ENCODE measurements at places on chromosomes 11 and 22.
A peak's percentile ranks its signal among the peaks of the same experiment; 100 is the strongest.

DNA sequence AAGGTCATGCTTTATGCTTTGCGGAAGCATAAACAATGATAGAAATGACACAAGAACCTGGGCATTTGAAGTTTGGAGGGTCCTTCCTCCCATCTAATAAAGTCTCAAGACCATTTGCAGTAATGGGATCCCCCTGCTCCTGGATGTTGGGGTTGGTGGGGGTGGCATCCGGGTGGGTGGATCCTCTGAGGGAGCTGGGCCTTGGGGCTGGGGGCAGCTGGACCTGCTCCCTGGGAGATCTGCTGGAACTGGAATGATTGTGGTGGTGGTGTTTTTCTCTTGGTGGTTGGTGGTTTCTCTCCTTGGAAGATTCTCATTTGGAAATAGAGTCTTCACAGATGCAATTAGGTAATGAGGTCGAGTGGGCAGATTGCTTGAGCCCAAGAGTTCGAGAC lies 2.2 kb upstream of the NAP1L4 start:
- DNase-seq, result no peak

- no peak for DNase-seq
Measured at GRCh38 chr11:86849679-86850078, 49.3 kb downstream of the PRSS23 start.

GRCh38 chr22:27875951-27876350 lies 43.1 kb downstream of the PITPNB start:
- peak; percentile 37 for DNase-seq

DNA sequence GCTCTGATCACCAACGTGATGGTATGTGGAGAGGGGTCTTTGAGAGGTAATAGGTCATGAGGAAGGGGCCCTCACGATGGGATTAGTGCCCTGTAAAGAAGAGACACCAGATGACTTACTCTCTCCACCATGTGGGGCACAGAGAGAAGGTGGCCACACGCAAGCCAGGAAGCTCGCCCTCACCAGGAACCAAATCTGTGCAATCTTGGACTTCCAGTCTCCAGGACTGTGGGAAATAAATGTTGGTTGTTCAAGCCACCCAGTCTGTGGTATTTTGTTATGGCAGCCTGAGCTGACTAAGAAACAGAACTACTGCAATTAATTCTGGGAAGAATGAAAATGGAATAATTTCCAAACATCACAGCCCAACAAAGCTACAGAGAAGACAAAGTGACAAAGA lies 117.5 kb downstream of the SNX19 start:
- no peak for DNase-seq

GRCh38 chr11:64224151-64224890 lies 1.7 kb downstream of the TRPT1 start:
- DNase-seq, result no peak

DNA sequence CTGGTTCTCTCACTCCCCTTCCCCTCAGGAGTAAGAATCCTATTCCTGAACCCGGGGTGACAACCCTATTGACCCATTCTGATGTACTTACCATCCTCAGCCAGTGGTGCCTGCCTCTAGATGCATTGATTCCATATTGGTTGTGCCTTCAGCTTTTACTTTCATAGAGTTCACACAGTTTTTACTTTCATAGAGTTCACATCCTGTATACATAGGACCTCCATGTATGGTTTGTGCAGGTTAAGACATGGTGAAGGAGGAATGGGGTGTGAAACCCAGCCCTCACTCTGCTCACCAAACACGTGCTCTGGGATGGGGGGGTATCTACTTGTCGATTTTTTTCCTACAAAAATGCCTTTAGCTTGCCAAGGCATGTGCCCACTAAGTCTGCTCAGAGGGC lies 105.6 kb upstream of the TBCEL start:
- no peak for DNase-seq

- no peak for DNase-seq
Measured at GRCh38 chr22:37985751-37986281, 1.5 kb upstream of the SOX10 start.

GRCh38 chr22:46276563-46276962 lies 8.8 kb downstream of the TTC38 start:
- no peak for DNase-seq

DNA sequence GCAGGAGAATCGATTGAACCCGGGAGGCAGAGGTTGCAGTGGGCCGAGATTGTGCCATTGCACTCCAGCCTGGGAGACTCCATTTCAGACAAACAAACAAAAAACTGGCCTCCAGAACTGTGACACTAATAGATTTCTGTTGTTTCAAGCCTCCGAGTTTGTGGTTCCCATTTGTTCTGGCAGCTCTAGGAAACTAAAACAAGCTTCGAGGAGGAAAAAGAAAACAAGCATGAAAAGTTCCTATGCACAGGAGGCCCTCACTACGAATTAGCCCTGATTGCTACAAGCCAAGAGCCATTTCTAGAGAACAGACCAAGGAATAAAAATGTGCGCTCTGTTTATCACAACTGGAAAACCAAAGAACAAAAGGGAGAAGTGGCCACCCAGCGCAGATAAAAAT lies 47.8 kb upstream of the SHANK2 start:
- DNase-seq, result no peak

DNA sequence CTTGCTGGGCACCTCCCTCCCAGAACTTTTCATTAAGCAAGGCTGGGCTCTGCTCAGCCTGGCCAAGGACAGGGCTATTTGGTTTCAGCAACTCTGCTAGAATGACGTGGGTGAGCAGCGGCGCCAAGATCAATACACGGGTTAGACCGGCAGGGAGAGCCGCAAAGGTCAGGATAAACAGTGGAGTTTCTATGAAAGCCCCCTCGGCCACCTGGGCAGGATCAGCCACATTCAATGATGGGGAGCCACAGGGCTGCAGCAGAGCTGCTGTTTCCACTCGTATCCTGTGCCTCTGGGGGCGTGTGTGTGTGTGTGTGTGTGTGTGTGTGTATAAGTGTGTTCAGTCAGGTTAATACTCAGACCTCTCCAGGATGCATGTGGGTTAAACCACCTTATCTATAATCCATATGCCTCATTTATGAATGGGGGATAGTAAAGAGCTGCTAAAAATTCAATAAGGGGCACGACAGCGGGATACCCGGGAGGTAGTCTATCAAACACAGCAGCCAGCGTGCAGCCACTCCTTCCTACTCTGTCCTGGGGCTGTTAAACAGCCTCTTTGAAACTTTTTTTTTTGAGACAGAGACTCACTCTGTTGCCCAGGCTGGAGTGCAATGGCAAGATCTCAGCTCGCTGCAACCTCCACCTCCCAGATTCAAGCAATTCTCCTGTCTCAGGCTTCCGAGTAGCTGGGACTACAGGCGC lies 34.8 kb downstream of the MYH9 start:
- DNase-seq, result peak; percentile 55

GRCh38 chr11:12901874-12902481 lies 107.1 kb upstream of the RASSF10 start:
- no peak for DNase-seq

GRCh38 chr11:131762346-131763110 lies 392.1 kb downstream of the NTM start:
- no peak for DNase-seq

DNA sequence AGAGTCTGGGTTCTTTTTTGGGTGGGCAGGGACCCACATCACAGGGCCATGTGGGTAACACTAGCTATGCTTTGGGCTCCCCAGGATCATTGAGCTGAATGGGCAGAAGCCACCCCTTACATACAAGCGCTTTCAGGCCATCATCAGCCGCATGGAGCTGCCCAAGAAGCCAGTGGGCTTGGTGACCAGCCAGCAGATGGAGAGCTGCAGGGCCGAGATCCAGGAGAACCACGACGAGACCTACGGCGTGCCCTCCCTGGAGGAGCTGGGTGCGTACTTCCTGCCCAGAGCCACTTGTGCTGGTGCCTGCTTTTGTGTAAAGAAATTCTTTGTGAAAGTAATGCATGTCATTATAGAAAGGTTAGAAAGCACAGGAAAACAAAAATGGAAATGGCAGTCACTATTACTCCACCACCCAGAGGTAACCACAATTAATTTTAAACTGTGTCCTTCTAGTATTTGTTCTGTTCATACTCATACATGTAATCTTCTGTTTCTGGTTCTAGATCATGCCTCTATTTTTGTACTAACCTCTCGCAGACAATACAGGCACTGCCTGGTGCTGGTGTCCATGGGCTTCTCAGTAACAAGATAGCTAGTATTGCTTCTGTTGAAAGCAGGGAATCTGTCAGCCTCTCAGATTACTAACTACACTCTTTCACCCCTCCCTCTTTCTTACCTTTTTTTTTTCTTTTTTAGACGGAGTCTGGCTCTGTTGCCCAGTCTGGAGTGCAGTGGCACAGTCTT lies 13.7 kb downstream of the CRY2 start:
- no peak for DNase-seq

DNA sequence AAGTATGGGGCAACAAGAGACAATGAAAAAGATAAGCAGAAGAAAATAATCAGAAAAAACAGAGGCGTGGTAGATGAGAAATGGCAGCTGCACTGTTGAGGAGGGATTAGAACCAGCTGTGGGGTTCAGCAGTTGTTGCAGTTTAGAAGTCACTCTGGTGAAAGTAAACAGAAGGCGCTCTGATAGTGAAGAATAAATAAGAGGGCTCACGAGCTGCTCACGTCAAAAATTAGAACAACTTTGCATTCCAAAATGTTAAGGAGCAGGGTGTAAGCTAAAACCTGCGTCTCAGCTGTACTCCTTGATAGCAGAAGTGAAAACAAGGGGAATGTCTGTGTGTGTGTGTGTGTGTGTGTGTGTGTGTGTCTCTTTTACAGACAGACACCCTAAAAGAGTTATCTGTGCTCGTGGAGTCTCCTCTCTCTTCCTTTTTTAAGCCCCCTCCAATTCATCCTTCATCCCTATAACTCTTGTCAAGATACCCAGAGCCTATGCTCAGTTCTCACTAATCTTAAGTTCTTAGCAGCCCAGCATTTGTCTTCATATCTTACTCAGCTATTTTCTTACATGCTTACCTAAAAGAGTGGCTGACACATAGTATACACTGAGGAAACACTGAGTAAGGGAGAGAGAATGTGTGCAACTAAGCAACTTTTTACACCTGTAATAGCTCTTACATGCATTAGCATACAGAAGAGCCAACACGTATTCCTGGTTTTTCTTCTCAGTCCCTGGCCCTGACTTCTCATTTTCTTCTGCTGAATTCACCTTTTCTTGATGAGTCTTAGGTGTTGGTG lies 8.9 kb downstream of the TTC17 start:
- no peak for DNase-seq

DNA sequence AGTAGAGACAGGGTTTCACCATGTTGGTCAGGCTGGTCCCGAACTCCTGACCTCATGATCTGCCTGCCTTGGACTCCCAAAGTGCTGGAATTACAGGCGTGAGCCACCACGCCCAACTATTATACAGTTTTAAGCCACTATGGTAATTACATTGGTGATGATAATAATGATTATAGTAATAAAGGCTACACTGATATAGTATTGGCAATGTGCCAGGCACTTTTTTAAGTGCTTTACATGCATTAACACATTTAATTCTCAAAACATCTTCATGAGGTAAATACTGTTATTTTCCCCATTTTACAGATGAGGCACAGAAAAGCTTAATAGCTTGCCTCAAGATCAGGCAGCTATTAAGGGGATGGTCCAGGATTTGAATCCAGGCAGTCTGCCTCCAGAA lies 222.5 kb downstream of the SOX6 start:
- DNase-seq, result no peak

DNA sequence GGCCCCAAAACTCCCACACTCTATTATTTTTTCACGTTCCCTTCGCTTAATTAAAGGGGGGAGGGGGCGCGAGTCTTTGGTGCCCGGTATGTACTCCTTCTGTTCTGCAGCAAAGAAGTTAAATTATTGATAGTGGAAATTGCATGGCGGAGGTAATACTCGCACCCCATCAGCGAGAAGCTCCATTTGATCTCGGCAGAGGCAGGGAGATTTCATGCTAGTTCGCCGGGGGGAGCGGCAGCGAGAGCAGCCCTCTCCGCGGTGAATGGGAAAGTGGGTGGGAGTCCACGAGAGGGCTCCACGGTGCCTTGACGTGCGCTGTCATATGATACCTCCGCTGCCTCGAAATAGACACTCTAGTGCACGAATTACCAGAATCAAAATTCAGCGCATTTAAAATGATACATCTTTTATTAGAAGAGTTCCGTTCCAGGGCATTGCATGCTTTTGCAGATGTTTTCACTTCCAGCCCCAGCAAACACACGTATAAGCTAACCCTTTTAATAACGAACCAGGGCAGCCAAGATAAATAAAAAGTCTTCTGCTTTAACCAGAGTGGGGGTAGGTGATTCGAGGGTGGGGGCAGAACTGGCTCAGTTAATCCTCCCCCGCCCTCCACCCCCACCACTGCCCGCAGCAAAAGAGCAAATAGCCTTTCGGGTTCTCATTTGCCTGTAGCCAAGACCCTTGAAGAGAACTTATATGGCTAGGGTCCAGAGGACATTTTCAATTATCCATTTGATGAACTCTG lies 1.3 kb upstream of the BDNF start:
- DNase-seq, result no peak

- no peak for DNase-seq
Measured at GRCh38 chr11:47204637-47204989, 10.2 kb upstream of the DDB2 start.

- no peak for DNase-seq
Measured at GRCh38 chr11:35876786-35877185, 67.1 kb upstream of the LDLRAD3 start.

DNA sequence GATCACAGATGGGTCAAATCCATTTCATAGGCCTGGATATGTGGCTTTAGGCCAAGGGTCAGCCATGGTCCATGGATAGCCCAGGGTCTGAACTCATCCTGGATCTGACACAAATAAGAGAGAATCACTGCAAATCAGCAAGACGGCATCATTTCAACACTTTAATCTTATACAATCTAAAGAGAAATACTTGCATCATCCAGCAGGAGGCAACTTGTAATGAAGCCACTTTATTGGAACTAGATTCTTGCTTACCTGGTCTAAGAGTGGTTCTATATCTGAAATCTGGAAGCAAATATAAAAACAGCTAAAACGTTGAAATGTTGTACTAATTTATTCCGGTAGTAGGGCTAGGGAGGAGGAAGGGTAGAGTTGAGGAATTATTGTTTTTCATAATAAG lies 870.1 kb downstream of the JRKL start:
- DNase-seq, result no peak

GRCh38 chr22:37032535-37033460 lies 13.3 kb downstream of the MPST start:
- no peak for DNase-seq

GRCh38 chr11:75241906-75242644 lies 1.5 kb downstream of the TPBGL start:
- no peak for DNase-seq

GRCh38 chr11:22666688-22667439 lies 453 bp downstream of the GAS2 start:
- no peak for DNase-seq

- DNase-seq, result no peak
Measured at GRCh38 chr22:44207173-44207980, 26.7 kb downstream of the PARVG start.

DNA sequence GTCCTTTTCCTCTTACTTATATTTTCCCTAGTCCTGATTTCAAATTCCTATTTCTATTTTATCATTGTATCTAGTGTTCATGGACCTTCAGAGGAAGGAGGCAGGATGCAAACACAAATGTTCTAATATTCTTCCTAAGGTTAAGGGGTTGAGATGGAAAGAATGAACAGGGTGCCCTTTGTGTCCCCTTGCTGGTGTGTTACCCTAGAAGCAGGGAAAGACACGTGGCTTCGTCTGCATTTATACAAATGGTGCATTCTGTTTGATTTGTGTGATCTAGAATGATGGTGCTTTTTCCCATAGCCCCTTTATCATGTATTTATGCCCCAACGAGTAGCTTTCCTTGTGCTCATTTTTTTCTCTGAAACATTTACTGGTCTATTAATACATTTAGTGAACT lies 76.2 kb downstream of the PLEKHA7 start:
- DNase-seq, result no peak
